Anterior cingulate cortex (tissue), 58 donors: ENCODE measurements at places on chromosomes 3 and 15.

DNA sequence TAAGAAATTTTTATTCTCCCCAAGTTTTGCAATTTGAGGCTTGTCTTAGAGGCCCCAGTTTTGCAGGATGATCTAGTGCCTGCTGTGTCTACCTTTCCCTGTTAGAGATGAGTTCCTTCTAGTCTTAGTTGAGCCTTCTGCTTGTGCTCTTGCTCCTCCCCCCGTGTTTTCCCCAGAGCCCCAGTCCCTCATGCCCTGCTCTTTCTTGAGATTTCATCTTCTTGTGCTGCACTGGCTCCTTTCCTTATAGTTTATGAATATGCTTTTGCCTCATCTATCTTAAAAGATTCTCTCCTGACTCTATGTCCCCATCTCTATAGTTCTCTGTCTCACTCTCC is 4.7 kb downstream of the GAP43 start:
- DNase-seq = no peak

- DNase-seq = no peak
These were observed 121.4 kb downstream of the LMLN start for GRCh38 chr3:198081421-198081844.

GRCh38 chr15:92586966-92587365 is 68.6 kb downstream of the FAM174B start:
- DNase-seq = no peak

GRCh38 chr15:78449220-78449999 is 11.4 kb downstream of the IREB2 start:
- no peak for DNase-seq

DNA sequence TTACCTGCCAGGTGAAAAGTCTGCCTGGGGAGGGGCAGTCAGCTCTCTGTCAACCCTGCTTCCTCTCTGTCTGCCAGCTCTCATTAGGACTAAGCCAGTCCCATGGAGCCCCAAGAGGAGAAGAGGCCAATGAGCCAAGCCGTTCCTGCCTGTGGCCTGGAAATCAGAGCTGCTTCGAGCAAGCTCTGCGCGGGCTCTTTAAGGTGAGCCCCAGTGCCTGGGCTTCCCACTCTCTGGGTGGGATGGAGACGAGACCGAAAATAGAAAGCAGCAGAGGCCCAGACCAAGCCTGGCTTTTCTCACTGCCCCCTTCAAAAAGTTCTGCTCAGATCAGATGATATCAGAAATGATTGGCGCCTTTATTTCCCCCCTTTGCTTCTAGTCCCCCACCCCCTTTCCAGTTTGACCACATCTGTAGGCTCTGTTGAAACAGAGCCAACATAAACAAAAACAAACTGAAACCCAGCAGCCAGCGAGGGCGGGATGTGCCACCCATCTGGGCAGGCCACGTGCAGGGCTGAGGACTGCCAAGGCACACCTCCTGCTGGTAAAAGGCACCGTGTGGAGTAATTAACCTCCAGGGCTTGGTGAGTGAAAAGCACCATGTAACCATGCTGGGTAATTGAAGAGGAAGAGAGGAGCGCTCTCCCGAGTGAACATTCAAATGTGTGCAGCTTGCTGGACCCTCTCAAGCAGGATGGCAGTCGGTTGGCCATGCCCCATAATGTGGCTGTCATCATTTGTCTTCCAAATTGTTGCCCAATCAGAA is 471.0 kb upstream of the PROK2 start:
- peak; percentile 39 for DNase-seq

GRCh38 chr15:31024979-31025378 is 33.6 kb upstream of the MTMR10 start:
- no peak for DNase-seq

DNA sequence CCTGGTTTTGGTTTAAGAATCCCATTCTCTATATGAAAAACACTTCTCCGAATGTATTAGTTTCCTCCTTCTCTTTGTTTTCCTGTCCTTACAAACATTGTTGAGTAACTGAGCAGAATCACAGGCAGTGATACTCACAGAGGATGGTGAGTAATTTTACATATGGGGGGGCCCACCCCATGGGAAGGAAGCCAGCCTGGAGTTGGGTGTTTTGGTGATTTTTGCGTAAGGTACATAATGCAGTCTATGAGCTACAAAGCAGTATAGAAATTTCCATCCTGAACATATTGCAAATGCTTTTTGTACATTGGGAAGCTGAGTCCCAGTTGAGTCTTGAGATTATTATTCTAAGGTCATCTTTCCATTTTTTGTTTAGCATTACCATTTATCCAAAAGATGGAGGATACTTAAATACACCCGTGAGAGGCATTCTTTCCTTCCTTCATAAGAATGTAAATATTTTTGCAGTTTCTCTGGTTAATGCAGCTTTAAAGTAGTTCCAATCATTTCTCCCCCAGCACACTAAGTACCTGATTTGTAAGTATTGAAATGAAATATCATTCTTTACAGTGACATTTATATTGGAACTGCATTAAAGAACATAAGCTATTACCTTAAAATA is 476.8 kb downstream of the AGBL1 start:
- no peak for DNase-seq

DNA sequence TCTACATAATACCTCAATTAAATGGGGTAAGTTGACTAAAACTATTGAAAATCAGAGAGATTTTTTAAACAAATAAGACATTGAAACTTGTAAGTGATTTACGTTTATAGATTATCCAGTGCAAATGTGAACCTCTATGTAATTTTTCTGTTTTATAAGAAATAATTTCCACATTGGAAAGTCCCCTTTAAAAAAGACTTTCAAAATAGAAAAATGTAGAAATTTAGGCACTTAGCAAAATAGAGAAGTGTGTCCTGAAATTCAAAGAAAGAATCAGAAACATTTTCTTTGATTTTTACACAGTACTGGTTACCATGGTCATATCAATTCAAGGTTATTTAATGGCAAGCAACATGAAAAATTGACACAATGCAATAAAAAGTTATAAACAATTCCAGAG is 290.9 kb upstream of the GPR149 start:
- no peak for DNase-seq

- DNase-seq = no peak
These were observed 33.2 kb downstream of the HDAC11 start for GRCh38 chr3:13513051-13513912.

GRCh38 chr15:78072080-78072892 is 5.2 kb downstream of the TBC1D2B start:
- DNase-seq = no peak

- no peak for DNase-seq
These were observed 2.3 kb upstream of the TMEM266 start for GRCh38 chr15:76057332-76058000.

DNA sequence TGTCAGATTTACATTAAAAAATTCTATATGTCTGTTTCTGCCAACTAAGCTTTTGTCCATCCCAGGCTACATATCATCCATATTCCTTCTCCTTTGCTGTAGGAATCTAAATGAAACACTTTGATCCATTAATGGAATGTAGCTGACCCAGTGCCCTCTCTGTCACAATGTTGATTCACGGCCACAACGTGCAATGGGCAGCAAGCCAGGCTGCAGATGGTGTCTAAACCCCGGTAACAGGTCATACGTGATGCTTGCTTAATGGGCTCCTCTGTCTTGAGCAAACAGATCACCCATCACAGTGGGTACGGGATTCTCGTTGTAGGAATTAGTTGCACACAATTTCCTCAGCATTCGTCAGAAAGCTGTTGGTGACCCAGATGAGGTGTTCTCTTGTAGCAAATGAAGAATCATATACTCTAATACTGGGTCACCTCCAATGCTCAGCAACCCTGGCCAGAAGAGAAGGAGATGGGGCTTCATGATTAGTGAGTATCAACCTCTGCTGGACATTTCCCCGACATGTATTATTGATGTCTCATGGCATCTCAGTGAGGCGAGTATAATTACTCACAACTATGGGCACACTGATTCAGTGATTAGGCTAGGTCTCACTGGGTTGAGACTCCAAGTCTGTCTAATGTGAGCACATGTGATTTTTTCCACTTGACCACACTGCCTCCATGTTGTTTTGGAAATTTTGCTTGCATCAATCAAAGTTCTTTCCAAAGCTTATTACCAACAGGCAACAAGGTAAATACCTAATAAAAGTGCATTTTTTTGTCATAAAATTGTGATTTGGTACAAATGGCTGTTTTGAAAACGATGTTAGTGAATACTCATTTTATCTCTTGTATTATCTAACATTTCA is 12.9 kb upstream of the DCBLD2 start:
- no peak for DNase-seq

DNA sequence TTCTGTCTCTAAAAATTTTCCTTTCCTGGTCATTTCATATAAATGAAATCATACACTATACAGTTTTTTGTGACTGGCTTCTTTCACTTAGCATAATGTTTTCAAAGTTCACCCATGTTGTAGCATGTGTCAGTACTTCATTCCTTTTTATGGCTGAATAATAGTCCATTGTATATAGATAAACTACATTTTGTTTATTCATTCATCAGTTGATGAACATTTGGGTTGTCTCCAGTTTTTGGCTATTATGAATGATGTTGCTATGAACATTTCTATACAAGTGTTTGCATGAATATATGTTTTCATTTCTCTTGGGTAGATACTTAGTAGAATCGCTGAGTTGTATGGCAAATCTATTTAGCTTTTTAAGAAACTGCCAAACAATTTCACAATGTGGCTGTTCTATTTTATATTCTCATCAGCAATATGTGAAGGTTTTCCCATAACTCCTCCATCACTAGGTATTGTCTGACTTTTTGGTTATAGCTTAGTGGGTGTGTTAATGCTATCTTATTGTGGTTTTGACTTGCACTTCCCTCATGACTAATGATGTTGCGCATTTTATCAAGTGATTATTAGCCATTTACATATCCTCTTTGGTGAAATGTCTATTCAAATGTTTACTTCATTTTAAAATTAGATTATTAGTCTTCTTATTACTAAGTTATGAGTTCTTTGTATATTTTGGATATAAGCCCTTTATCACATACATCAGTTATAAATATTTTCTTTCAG is 21.7 kb upstream of the AP4E1 start:
- no peak for DNase-seq

GRCh38 chr3:37402351-37402750 is 228.0 kb upstream of the LRRFIP2 start:
- DNase-seq = no peak

GRCh38 chr3:13069495-13069894 is 3.7 kb downstream of the IQSEC1 start:
- DNase-seq = no peak

DNA sequence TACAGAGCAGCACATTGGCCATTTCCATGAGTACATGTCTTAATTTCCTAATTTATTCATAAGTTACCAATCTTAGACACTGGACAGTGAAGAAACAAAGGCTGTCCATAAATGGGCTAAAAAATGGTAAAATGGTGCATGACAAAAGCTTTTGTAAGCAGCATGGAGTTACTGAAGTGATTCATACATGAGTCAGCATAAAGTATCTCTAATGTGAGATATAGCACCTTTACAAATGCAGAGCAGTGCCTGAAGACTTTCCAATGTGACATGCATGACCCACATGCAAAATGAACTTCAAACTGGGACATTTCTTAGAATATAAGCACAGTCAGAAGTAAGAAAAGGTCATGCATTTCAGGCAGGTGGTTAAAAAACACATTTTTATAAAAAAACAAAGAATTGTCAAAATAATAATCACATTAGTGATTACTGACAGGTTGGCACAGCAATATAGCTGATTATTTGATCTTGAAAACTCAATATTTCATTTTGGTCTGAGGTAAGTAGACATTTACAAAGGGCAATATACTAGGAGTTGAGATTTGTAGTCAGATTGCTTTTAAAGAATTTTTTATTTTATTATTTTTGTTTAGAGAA is 299.3 kb downstream of the PLCL2 start:
- DNase-seq = no peak
